ENCODE measurements at places on chromosomes 2 and 18.

GRCh38 chr2:98314251-98314650 is 32.0 kb upstream of the CNGA3 start:
- no peak for DNase-seq
- peaks cover 2% of the 10 kb centered on the region for H3K4me1 ChIP-seq
- H3K27ac ChIP-seq = no peak overlapping the region
- H3K4me3 ChIP-seq = no peak overlapping the region

DNA sequence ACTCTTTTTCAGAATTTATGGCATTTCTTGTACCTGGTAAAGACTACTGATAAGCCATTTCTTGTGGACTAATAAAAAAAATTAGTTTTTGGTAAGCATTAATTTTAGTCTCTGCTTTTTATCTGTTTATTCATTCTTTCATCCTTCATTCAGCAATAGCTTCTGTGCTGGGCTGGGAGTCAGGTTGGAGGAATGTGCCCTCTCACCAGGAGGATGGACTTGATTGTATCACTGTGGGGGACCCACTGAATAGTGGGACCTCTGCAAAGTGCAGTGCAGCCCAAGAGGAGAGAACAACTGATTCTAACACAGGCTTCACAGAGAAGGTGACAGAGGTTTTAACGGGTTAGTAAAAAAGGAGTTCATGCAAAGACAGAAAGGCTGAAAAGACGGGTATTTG is 39.1 kb downstream of the CDC42EP3 start:
- peaks cover 59% of the 10 kb centered on the region for H3K4me1 ChIP-seq
- H3K27me3 ChIP-seq = no peaks in the 10 kb centered on the region
- no peak overlapping the region for H3K4me3 ChIP-seq

DNA sequence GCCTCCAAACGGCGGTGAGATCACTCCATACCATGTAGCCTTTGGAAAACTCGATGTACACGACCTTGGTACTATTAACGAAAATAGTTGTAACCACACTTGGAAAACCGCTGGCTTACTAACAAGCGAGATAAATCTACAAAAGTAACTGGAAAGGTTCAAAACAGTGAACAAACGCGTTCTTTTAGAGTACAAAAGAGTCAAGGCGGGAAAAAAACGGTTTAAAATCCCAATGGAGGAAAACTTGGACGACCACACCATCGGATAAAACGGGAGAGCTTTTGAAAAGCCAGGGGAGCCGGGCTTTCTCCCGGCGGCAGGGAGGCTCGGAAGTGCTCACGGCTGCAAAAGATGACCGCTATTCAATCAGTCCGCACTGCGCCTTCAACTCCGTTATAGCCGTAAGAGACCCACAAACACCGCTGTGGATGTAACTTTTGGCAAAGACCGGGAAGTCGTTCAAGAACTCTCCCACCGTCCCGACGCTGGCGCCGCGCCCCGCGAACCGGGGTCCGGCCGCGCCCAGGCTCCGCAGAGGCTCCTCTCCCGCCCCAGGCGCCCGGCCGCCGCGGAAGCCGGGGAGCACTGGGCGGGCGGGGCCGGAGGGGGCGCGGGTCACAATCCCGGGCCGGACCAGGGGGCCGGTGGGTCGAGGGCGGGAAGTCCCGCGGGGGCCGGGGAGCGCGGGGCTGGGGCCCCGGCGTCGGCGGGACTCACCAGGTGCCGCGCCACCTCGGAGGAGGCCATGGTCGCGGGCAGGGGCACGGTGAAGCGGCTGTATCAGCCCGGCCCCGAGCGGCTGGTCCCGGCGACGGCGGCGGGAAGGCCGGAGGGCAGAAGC is 465 bp downstream of the SEPTIN10 start:
- peak overlapping the region; percentile 79 for H3K4me3 ChIP-seq
- H3K4me1 ChIP-seq = peaks cover 17% of the 10 kb centered on the region
- no peak overlapping the region for H3K27ac ChIP-seq
- peaks cover 66% of the 10 kb centered on the region for H3K27me3 ChIP-seq

DNA sequence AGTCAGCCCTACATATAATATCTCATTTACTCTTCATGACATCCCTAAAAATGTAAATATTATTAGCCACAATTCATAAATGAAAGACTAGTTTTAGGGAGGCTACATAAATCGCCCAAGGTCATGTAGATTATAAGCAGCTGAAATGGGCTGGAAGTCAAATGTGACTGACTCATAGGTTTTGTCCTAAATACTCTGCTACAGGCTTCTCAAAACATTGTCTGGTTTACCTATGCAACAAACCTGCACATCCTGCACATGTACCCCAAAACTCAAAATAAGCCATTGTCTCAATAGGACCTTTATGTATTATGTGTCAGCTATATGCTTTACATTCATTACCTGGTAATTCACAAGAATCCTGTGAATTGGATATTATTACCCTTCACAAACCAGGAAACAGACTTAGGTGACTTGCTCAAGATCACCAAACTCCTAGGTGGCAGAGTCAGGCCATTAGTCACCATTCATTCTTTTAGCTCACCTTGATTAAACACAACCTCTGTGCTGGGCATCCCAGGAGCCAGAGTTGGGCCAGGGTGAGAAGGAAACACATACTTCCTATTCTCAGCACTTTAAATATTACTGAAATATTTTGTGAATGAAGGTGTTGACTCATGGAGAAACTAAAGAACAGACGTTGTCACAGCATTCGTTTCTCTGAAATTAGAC is 69.4 kb upstream of the CPO start:
- H3K27me3 ChIP-seq = no peaks in the 10 kb centered on the region
- no peak overlapping the region for H3K4me3 ChIP-seq
- no peaks in the 10 kb centered on the region for H3K4me1 ChIP-seq

DNA sequence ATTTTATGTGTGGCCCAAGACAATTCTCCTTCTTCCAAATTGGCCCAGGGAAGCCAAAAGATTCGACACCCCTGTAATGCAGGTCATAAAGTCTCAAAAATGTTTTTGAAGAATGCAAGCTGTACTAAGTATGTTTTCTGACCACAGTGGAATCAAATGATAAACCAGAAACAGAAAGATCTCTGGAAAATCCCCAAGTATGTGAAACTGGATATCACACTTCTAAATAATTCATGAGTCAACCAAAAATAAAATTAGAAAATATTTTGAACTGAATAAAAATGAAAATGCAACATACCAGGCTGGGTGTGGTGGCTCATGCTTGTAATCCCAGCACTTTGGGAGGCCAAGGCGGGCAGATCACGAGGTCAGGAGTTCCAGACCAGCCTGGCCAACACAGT is 34.1 kb upstream of the UBE2F start:
- H3K4me1 ChIP-seq = no peaks in the 10 kb centered on the region
- peaks cover 3% of the 10 kb centered on the region for H3K27me3 ChIP-seq
- H3K4me3 ChIP-seq = no peak overlapping the region
- H3K36me3 ChIP-seq = no peaks in the 10 kb centered on the region
- H3K27ac ChIP-seq = no peak overlapping the region
- DNase-seq = no peak

- no peak for DNase-seq
- no peak overlapping the region for H3K27ac ChIP-seq
- H3K27me3 ChIP-seq = peaks cover 87% of the 10 kb centered on the region
- H3K4me3 ChIP-seq = no peak overlapping the region
- no peaks in the 10 kb centered on the region for H3K36me3 ChIP-seq
Observed at GRCh38 chr2:176169711-176170110, 12.6 kb downstream of the HOXD3 start.

- no peaks in the 10 kb centered on the region for H3K4me1 ChIP-seq
- no peak for DNase-seq
- peaks cover 2% of the 10 kb centered on the region for H3K27me3 ChIP-seq
- H3K27ac ChIP-seq = no peak overlapping the region
- H3K36me3 ChIP-seq = no peaks in the 10 kb centered on the region
Observed at GRCh38 chr18:34741401-34741800, 31.3 kb downstream of the DTNA start.

GRCh38 chr2:11683476-11683875 is 13.5 kb upstream of the NTSR2 start:
- peaks cover 18% of the 10 kb centered on the region for H3K27me3 ChIP-seq
- H3K4me3 ChIP-seq = no peak overlapping the region
- H3K27ac ChIP-seq = no peak overlapping the region
- no peak for DNase-seq

GRCh38 chr2:68094111-68094510 is 31.3 kb upstream of the C1D start:
- H3K36me3 ChIP-seq = no peaks in the 10 kb centered on the region
- no peaks in the 10 kb centered on the region for H3K27me3 ChIP-seq
- no peak overlapping the region for H3K27ac ChIP-seq
- no peak overlapping the region for H3K4me3 ChIP-seq
- H3K4me1 ChIP-seq = peaks cover 10% of the 10 kb centered on the region

DNA sequence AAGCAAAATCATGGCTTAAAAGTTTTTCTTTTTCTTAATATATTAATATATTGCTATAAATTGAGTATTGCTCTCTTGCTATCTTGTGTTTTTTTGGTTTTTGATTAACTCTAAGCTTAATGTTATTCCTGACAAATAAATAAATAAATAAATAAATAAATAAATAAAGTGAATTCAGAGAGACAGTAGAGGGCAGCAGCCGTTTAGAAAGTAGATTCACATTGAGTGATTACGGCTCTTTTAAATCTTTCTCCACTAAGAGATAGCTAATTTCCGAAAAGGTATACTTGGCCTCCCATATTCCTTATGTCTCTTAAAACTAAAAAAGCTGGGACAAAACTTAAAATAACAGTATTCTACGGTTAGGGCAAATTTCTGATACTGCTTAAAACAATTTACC is 34.3 kb downstream of the MSH2 start:
- no peak overlapping the region for H3K4me3 ChIP-seq
- H3K36me3 ChIP-seq = peaks cover 15% of the 10 kb centered on the region

DNA sequence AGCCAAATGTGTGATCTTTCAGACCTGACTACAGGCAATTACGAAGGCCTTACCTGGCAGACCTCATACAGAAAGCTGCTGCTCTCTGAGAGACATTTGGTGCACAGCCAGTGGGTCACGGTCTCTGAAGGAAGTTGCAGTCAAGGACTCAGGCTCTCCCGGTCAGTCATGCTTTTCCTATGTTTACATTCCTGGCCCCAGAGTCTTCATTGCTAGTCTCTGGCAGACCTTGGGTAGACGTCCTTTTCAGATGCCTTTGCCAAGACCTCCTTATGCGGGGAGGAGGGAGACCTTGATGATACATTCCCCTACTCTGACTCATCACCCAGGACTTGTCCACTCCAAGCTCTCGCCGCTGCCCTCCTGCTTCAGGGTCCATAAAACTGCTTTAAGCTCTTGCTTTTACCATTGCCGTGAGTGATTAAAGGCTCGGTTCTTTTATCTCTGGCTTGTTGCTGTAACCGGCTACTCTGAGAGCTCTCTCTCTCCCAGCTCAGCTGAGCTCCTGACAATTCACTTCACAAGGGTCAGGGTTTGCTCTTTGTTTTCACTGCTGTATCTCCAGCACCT is 62.0 kb upstream of the SLC35F5 start:
- no peaks in the 10 kb centered on the region for H3K4me1 ChIP-seq
- no peak overlapping the region for H3K4me3 ChIP-seq
- no peaks in the 10 kb centered on the region for H3K27me3 ChIP-seq
- DNase-seq = no peak
- no peaks in the 10 kb centered on the region for H3K36me3 ChIP-seq

DNA sequence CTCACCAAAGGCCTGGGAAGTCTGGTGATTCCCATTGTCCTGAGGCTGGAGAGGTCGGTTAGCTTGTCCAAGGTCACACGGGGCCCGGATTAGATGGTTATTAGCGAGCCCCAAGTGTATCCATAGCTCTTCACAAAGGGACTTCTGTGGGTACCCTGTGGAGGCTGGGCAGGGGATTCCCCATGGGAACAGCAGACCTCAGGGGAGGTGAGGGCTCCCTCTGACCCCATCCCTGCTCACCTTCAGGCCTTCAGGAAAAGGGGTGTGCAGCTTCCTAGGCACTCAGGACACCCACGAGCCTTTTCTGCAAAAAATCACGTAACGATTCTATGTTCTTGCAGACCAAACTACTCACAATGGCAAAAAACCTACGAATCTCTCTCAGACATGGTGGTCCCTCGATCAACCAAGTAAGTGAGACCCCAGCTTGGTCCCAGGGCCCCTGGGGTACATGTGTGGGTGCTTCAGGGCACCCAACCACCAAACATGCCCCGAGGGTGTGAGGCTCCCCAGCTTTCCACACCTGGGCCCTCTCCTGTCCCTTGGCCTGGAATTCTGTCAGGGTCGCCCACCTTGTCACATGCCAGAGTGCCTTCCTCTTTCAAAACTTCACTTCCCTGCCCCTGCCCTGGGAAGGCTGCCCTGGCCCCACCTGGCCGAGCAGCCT is 40.3 kb downstream of the PDIA6 start:
- no peaks in the 10 kb centered on the region for H3K36me3 ChIP-seq
- no peak for DNase-seq
- H3K4me1 ChIP-seq = no peaks in the 10 kb centered on the region
- no peaks in the 10 kb centered on the region for H3K27me3 ChIP-seq

- no peak overlapping the region for H3K4me3 ChIP-seq
Observed at GRCh38 chr2:102059151-102059550, 67.4 kb downstream of the IL1R2 start.

DNA sequence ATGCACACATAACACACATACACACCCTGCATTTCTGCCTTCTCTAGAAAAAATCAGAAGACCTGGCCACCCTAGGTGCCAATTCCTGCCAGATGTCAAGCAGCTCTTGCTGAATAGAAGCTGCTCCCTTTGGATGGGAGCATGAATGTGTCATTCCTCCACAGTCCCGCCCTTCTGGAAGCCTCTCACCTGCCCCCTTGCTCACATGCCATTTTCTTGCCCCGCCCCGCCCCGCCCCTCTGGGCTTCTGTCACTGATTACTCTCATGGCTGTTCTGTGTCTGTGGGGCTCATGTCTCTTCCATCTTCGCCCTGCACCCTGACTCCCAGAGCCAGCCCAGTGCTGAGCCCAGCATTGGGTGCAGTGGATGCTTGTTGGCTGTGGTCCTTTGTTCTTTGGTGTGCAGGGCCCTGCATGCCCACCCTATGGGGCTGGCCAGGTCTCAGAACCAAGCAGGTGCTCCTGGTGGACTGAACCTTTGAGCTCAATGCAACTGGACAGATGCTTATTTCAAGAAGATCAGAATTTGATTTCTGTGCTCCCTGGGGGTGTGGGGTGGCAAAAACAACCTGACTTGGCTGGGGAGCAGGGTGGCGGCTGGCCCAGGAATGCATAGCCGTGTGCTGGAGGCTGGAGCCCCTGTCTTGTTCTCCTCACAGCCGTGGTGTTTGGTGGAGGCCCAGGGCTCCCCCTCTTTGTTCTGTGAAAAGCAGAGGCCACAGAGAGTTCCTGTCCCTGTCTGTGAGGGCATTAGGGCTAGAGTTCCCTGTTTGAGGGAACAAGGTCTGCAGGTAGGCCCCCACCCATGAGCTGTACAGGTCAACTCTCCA is 140.6 kb upstream of the GLI2 start:
- H3K4me3 ChIP-seq = no peak overlapping the region
- H3K36me3 ChIP-seq = no peaks in the 10 kb centered on the region
- peaks cover 15% of the 10 kb centered on the region for H3K27me3 ChIP-seq

DNA sequence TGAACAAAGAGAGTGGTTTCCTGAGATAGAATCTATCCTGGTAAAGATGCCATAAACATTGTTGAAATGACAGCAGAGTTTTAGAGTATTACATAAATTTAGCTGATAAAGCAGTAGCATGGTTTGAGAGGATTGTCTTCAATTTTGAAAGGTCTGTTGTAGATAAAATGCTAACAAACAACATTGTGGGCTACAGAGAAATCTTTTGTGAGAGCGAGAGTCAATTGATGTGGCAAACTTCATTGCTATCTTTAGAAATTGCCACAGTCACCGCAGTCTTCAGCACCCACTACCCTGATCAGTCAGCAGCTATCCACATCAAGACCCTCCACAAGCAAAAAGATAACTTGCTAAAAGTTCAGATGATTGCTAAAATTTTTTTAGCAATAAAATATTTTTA is 17.5 kb downstream of the VRK2 start:
- no peaks in the 10 kb centered on the region for H3K27me3 ChIP-seq
- DNase-seq = no peak
- peak overlapping the region; percentile 26 for H3K4me3 ChIP-seq
- H3K4me1 ChIP-seq = peaks cover 36% of the 10 kb centered on the region
- H3K27ac ChIP-seq = peak overlapping the region; percentile 2

All from naive thymus-derived CD8-positive, alpha-beta T cell (primary cell).